ENCODE measurements at places on chromosomes 1 and 21. TPM values are rescaled to one million over a fixed set of nuclear protein-coding genes. Genes with fewer than 3 reads are reported as not detected.

DNA sequence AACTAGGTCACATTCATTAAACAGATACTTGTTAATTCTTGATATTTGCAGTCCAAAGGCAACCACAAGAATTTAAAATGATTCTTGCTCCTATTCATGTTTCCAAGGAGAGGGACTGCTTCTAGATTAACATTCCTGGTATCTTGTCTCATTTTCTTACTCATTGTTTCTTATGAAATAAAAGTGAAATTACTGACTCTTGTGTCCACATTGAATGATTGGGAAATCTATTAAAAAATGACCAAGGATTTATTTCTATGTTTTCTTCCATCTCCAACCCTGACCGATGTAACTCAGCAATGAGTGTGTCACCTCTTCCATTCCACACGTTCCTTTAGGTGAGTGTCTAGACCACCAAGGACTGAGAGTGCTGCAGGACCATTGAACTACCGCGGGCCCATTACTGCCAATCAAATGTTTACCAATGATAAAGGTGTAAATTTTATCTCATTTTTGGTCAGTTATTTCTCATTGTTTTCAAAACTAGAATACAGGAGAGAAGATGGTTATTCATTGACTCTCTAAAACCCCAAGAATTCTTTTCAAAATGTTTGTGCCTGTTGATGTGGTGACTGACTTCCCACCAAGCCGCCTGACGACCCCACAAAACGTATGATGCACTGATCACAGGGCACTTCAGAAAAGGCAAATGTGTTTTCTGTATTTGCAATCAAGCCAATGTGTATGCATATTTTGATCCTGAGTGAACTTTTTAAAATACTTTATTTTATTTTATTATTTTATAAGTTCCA lies 414.6 kb upstream of the PTBP2 start:
- H3K27me3 ChIP-seq: no peaks in the 10 kb centered on the region
- H3K4me1 ChIP-seq: no peaks in the 10 kb centered on the region
- H3K4me3 ChIP-seq: no peak overlapping the region
- no peak overlapping the region for H3K27ac ChIP-seq
- H3K36me3 ChIP-seq: no peaks in the 10 kb centered on the region

- DNase-seq: no peak
- H3K27ac ChIP-seq: no peak overlapping the region
- H3K4me3 ChIP-seq: no peak overlapping the region
- H3K27me3 ChIP-seq: peaks cover 8% of the 10 kb centered on the region
Measured at GRCh38 chr1:40784141-40784770, 669 bp downstream of the KCNQ4 start.

- no peak overlapping the region for H3K4me3 ChIP-seq
- DNase-seq: no peak
- no peaks in the 10 kb centered on the region for H3K36me3 ChIP-seq
Measured at GRCh38 chr1:236734141-236734765, 48.0 kb downstream of the ACTN2 start.

- no peak for DNase-seq
- H3K4me3 ChIP-seq: no peak overlapping the region
- H3K4me1 ChIP-seq: no peaks in the 10 kb centered on the region
Measured at GRCh38 chr1:161836018-161836417, 69.9 kb downstream of the ATF6 start.

GRCh38 chr21:36425286-36425685 lies 40.1 kb downstream of the CHAF1B start:
- no peak overlapping the region for H3K4me3 ChIP-seq
- DNase-seq: no peak
- no peaks in the 10 kb centered on the region for H3K4me1 ChIP-seq
- no peaks in the 10 kb centered on the region for H3K27me3 ChIP-seq
- H3K36me3 ChIP-seq: no peaks in the 10 kb centered on the region

Gene CAMK2N1
- 1.1 TPM for total RNA-seq

Gene NBPF19
- total RNA-seq: 35.2 TPM
